Putamen (tissue), 1 donor: ENCODE measurements at places on chromosomes 2 and 18.

- no peak for DNase-seq
Measured at GRCh38 chr2:128901572-128902391, 583.1 kb upstream of the HS6ST1 start.

DNA sequence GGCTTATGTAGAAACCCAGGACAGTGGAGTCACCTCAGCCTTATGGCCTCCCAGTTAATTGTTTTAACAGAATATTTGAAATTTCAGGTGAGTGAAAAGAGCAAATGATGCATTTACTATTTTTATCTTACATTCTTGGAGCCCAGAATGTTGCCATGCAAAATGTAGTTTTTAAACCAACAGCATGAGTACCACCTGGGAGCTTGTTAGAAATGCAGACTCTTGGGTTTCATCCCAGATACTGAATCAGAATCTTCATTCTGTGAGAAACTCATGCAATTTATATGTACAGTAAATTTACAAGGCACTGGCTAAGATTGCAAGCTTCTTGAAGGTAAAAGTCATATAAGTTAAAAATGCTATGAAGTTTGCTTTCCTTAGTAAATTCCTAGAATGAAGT, 654.5 kb upstream of the CDH2 start:
- no peak for DNase-seq

DNA sequence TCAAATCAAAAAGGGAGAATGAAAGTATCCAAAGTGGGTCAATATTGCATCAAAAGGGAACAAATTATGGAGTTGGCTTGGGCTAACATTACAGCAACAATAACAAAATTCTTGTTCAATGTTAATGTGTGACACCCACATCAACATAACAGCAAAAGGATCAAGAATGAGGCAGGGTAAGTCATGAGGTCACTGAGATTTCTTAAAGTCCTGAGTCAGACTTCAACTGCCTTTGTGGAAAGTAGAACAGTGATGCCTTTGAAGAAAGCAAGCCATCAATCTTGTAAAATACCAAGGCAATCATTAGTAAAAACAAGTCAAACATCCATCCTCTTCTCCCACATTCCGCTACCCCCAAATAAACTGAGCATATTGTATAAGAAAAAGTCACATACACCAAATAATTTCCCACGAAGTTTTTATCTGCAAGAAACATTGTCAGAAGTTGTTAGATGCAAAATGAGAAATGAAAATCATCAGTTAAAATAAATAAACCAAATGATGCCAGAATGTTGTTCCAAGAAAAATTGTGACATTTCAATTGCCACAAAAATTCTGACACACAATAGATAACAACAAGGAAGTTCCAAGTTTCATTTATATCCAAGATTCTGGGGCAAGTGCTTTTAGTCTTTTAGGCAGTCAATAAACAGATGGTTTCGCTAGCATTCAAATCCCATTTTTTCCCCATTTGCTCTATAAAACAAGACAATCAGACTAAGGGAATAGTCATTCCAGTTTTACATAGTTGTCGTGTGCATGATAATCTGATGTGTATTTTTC, 216.1 kb upstream of the SETBP1 start:
- no peak for DNase-seq

DNA sequence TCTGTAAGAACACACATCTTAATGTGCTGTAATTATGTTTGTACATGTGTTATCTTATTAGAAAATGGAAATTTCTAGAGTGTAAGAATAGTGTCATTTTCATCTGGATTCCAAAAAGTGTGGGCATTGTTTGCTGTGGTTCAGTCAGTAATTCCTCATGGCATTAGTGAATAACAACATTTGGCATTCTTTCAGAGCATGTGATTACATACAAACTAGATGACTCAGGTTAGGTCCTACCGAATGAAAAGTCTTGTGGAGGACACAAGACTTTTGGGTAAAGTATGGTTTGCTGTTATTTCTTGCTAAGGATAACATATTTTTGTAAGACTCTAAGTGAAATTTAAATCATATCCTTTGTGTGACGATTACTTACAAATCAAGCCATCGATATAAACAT, 593.1 kb upstream of the NRXN1 start:
- DNase-seq, result no peak

GRCh38 chr18:31929273-31929672, 13.7 kb downstream of the TRAPPC8 start:
- DNase-seq, result no peak

DNA sequence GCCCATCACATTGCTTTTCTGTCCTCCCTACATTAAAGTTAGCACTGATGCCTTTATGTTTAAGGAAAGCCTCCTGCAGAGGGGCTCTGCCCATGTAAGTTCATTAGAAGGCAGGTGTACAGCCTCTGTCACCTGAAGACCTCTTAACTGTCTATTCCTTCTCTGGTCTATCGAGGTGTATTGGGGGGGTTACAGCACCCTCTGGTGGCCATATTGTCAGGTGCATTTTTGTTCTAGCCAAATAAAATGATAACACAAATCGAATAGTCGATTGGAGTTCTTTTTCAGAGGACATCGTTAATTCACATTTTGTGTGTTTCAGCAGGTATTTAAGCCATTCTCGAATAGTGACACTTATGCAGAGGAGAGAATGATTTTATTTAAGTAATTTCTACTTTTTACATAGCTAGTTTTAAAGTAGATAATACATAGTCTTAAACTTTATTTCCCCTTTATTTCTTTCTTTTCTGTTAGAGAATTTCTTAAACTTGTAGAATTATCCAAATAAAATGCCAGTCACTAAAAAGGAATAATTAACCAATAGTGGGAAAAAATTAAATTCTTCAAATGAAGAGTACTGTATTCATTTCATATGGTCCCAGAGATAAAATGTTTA, 136.8 kb downstream of the NEDD4L start:
- DNase-seq, result no peak

- DNase-seq, result no peak
Measured at GRCh38 chr18:63152096-63152495, 167.5 kb downstream of the BCL2 start.

DNA sequence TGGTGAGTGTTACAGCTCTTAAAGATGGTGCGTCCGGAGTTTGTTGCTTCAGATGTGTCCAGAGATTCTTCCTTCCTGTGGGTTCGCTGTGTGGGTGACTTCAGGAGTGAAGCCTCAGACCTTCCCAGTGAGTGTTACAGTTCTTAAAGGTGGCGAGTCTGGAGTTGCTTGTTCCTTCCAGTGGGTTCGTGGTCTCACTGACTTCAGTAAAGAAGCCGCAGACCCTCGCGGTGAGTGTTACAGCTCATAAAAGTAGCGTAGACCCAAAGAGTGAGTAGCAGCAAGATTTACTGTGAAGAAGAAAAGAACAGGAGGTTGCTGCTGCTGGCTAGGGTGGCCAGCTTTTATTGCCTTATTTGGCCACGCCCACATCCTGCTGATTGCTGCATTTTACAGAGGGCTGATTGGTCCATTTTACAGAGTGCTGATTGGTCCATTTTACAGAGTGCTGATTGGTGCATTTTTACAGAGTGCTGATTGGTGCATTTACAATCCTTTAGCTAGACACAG, 34.0 kb upstream of the SPTBN1 start:
- no peak for DNase-seq
